ENCODE measurements at places on chromosomes 11 and 22.
A peak's percentile ranks its signal among the peaks of the same experiment; 100 is the strongest.

- DNase-seq = no peak
Measured at GRCh38 chr11:4213746-4214145, 119.1 kb downstream of the RRM1 start.

- no peak for DNase-seq
Measured at GRCh38 chr11:64502634-64503033, 88.4 kb upstream of the SLC22A12 start.

- no peak for DNase-seq
Measured at GRCh38 chr11:116312570-116313391, 460.0 kb downstream of the BUD13 start.

DNA sequence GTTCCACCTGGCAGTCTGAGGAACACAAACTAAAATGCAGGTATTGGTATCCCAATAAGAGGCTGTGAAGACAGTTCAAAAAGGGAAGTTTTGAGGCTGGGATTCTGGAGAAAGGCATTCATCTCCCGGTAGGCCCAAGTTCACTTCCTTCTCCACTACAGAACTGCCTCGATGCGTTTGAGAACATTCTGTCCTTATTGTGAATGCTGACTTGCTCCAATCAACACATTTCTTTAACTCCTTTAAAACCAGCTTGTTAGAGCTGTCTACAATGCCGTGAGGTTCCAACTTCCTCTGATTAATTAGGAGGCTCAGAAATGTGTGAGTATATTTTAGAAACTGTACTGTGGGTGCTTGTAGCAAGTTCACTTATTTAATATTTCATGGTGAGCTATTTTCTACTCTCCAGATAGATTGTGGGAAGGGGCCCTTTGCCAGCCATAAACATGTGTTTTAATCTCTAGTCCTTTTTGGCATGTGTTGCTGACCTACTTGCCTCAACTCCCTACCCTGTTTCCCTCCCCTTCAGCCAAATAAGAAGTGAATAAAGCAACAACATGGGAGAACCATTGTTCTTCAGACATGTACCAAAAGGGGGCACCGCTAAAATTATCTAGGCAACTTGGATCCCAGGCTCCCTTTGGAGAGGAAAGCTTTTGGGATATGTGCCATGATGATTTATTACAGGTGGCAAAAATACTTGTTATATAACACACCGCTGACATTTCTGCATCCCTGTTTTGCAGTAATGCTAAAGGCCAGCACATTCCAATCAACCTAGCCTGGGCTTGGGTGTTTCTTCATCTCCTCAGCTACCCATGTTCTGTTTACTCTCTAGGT is 245.6 kb downstream of the BLID start:
- no peak for DNase-seq

DNA sequence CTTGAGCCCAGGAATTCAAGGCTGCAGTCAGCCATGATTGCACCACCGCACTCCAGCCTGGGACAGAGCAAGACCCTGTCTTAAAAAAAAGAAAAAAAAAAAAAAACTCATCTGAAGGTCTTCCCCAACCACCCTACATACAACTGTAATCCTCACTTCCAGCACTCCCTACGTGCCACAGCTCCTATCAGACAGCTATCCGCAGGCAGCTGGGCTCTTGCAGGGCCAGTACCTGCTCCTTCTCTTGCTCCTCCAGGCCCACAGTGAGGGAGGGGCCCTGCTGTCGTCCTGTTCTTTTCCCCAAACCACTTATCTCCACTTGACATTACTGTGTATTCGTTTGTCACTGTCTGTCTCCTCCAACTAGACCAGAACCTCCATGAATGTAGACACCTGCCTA is 156.1 kb upstream of the NECTIN1 start:
- DNase-seq = no peak

GRCh38 chr22:50507421-50507990 is at the start of gene LMF2:
LMF2 (minus strand) TSS chr22:50507702; CDS start chr22:50507675, 27 bp downstream.
- DNase-seq = peak; percentile 88
